ENCODE measurements at places on chromosomes 13 and 19. TPM values are rescaled to one million over a fixed set of nuclear protein-coding genes. Genes with fewer than 3 reads are reported as not detected.

DNA sequence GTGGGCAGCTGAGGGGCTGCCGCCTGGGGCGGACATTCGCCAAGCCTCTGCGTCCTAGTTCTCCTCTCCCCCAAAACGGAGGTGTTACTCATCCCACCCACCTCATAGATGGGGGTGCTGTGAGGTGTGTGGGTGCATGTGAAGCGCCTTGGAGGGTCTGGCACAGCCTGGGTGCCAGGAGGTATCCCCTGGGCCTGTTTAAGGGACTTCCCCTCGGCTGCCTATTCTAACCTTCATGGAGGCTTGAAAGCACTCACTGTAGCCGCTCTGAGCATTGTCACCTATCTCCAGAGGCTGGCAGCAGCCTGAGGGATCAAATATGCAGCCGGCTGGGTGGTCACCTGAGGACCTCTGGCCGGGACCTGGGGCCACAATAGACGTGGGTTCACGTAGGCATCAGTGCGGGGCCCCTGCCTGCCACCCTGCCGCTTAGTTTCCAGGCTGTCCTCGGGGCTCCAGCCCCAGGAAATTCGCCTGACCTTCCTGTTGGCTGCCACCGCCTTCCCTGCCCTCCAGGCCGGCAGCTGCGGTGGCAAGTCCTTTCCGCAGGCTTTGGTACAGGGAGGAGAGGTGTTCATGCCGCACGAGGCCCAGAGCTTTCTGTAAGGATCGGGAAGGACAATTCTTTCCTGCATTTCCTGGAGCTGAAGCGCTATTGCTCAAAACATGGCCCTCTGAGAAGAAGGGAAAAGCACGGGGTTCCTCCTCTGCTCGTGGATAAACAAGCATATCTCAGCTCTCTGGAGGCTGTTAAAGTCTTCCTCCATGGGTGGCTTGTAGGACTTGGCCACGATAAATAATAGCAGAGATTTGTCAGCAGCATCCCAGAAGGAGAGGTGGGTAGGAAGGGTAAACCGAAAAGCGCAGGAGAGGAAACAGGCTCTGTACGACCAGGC, 4.6 kb downstream of the COL4A2 start:
- DNase-seq: no peak

DNA sequence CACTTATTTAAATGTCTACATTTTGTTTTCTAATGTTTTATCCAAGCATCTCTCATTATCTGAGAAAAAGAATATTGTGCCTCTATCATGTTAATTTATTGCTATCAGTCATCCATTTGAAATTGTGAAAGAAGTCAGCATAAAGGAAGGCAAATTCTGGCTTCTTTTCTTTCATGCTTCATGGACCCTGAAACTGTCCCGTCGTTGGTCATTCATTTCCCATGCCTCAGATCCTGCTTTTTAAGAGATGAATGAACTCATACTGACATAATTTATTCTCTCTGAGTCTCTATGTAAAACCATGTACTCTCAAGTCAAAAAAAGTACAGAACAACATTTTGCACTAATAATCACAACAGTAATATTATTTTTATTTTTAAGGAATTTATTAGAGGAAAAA, 2512.0 kb downstream of the PCDH9 start:
- no peak for DNase-seq

The SULT2A1 gene
- 0.01 TPM for polyA plus RNA-seq

The FAM83E gene
- polyA plus RNA-seq: 43.8 TPM

The SERPINE3 gene
- polyA plus RNA-seq: not detected

The NLRP8 gene
- polyA plus RNA-seq: not detected

The NLRP11 gene
- not detected for polyA plus RNA-seq

The POU4F1 gene
- polyA plus RNA-seq: not detected

Measured in lung (tissue), 17 donors.